ENCODE measurements at places on chromosomes 1 and 21. TPM values are rescaled to one million over a fixed set of nuclear protein-coding genes. Genes with fewer than 3 reads are reported as not detected.

GRCh38 chr1:41764656-41765055, 154.1 kb downstream of the HIVEP3 start:
- DNase-seq: no peak

DNA sequence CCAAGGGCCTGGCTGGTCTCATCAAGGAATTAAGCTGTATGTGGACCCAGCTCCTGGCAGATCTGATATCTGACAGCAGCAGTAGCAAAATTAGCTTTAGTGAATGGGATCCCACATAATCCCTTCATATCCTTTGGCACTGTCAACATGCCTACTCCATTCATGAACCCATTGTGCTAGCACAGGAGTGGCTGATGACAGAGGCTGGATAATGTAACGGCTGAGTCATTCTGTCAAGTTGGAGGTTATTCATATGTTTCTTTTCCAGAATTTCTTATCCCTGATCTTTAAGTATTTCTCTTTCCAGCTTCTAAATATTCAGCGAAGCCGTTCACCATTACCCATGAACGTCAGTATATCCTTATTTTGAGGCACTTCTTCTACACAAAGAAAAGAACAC, 84.3 kb downstream of the EXTL2 start:
- no peak for DNase-seq

GRCh38 chr1:227395426-227396028, 77.2 kb upstream of the CDC42BPA start:
- no peak for DNase-seq

GRCh38 chr1:94974241-94974640, 47.3 kb upstream of the CNN3 start:
- DNase-seq: no peak

GRCh38 chr1:238176441-238176840, 285.7 kb upstream of the ZP4 start:
- DNase-seq: no peak

DNA sequence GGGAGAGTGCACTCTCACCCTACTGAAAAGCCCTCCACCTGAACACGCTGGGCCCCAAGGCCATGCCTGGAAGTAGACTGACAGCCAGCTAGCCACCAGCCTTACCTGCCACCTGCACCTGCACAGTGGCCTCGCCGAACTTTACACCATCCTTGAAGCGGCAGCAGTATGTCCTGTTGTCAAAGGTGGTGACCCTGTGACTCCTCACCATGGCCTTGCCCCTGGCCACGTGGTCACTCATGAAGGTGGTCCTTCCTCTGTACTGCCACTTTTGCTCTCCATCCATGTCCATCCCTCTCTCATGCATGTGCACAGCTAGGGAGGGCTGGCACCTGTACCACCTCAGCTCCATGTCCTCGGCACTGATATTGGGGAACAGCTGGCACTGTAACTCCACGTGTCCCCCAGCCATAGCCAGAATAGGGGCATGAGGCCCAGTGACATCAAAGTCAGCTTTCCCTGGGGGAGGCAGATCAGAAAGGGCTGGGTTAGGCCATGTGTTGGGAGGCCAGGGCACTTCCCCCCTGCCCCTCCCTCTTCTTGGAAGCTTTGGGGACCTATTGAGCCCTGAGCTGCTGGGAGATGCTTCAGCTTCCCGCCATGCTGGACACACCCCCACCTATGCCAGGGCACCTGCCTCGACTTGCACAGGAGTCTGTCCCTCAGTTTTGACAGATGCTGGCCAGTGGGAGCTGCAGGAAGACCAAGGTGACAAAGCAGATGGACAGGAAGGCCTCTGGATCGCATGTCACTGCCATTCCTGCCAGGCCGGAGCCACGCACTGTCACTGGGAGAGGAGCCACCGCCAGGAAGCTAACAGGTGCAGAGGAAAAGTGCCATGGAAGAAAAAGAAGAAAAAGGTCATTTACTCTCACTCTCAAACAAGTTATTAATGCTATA, 24.6 kb downstream of the RNF187 start:
- DNase-seq: no peak

- DNase-seq: no peak
Measured at GRCh38 chr1:62040450-62040849, 154.2 kb upstream of the L1TD1 start.

DNA sequence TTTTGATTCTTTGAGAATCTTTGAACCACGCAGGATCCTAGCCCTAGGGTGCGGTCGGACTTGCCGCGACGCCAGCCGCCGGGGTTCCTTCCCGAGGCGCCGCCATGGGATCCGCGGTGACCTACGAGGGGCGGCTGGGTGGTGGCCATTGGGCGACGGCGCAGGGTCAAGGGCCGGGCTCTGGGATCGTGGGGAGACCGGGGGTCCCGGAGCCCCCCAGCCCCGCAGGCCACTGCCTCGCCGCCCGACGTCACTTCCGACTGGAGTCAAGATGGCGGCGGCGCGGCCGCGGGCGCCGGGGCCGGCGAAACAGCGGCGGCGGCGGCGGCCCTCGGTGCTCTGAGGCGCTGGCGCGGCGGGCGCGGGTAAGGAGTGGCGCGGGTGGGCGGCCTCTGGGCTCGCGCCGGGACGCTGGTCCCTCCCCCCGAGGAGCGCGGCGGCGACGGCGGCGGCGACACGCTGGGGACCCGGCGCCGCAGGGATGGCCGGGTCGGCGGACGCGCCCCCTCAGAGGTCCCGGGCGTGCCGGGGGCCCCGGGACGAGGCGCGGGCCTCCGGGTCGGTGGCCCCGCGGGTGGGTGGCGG, at the start of gene PRDM2:
TSS of gene PRDM2 (plus strand) at position 253 of the 585 bp plus-strand sequence. CDS start 15,418 bp downstream, outside the sequence.
- DNase-seq: peak; percentile 77

DNA sequence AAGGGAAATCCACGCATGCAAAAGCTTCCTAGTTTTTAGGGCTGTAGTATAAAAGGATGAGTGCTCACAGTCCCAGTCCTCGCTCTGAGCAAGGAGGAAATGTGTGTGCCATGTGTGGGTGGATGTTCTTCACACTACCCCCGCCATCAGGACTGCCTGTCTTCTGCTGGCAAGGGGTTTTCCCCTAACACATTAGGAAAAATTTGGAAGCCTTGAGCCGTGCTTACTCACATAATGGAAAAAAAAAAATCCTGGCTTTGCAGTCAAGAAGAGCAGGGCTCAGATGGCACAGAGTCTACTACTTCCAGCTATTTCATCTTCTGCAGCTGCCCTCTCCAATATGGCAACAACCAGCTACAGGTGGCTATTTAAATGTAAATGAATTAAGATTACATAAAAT, 363.1 kb downstream of the PLPP3 start:
- no peak for DNase-seq

DNA sequence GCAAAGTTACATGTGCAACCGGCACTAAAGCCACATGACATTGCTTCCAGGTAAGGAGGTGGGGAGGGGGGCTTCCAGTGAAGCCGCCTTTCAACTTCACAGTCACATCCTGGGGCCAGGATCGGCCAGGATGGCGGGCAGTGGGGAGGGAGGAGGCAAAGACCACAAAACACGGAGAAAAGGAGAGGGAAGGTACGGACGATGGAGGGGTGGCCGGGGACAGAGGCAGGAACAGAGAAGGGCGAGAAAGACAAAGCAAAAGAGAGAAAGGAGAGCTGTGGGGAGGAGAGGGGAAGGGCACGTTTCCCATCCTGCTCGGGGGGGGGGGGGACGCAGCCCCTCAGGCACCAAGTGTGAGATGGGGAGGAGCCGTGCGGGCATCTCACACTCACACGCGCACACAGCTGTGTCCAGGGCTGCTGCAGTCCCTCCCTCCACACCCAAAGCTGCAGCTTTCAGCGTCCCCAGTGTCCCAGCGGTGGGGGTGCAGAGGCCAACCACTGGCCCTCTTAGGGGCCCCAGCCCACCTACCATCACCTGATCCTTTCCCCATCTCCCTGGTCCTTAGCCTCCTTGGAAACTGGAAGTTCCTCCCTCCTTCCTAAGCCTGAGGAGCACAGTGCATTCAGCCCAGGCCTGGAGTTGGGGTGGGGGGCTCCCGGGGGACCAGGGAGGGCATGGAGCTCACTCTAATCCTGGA, 2.4 kb downstream of the SH2D5 start:
- no peak for DNase-seq

- DNase-seq: no peak
Measured at GRCh38 chr1:20834780-20835179, 47.7 kb upstream of the HP1BP3 start.

DNA sequence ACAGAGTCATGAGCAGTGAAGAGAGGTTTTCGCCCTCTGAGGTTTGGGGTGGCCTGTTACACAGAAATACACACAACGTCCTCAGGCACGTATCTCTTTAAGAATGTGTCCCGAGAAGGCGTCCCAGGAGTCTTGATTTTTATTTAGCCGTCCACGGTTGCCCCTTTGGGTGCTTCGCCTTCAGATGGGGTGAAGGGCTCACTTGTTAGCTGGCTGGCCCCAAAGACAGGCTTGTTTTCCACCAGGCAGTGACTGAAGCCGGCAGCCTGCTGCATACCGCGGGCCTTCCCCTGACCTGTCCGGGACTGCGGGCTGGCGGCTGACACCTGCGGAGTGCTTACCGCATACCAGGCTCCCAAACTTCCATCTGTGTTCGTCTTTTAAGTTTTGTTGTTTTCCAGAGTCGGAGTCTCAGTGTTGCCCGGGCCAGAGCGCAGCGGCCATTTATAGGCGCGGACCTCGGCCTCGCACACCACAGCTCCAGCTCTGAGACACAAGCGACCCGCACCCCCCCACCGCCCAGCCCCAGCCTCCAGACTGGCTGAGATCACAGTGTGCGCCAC, 1.6 kb upstream of the ADARB1 start:
- no peak for DNase-seq

The CYYR1 gene
- 24.7 TPM for total RNA-seq

The NUF2 gene
- 0.59 TPM for total RNA-seq

The GBP7 gene
- total RNA-seq: not detected

The RUNX1 gene
- 1.5 TPM for total RNA-seq

The CYP4Z1 gene
- total RNA-seq: 0.86 TPM

The SPRR2E gene
- total RNA-seq: not detected

The EIF3I gene
- total RNA-seq: 97.2 TPM
